ENCODE measurements at places on chromosomes 1 and 21.

DNA sequence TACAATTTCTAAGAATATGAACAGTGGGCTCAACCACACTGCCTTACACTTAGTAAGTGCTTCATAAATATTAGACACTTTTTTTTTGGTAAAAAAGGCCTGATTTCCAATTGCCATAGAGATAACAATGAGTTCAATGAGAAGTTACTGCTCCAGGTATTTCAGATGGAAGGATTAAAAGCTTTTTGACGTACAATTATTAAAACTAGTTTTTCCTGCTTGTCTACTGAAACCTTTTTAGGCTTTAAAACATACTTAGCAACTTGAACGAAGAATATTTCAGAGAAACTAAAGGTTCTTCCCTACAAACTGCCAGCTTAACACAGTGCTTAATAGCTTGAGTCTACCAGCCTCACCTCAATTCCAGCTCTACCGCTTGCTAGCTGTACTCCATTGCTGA lies 43.7 kb downstream of the TRIT1 start:
- DNase-seq = no peak

- DNase-seq = peak; percentile 86
Observed at GRCh38 chr1:36187800-36188593, 32.0 kb downstream of the MAP7D1 start.

DNA sequence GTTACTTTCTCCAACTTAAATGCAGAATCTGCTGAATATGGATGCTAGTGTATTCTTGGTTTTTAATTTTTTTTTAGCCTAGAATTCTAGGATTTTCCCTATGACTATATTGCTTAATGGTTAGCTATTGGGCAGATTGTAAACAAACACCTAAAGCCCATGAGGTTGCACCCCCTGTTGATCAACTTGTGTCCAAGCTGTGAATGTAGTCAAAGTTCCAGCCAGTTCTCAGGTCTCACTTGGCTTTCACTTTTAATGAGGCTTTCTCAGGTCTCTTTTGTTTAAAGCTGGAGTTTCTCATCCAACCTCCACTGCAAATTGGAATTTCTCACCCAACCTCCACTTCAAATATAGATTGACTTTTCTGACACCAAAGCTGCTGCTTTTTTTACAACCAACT lies 35.9 kb downstream of the FCER1A start:
- DNase-seq = no peak

GRCh38 chr1:19705464-19705863 lies 40.8 kb downstream of the HTR6 start:
- DNase-seq = no peak

GRCh38 chr1:244063498-244063897 lies 12.4 kb downstream of the ZBTB18 start:
- DNase-seq = no peak

Data from WTC11 (cell line).